ENCODE measurements at places on chromosomes 11 and 22. TPM values are rescaled to one million over a fixed set of nuclear protein-coding genes. Genes with fewer than 3 reads are reported as not detected.

PANX2 gene
- total RNA-seq = 0.16 TPM

DNA sequence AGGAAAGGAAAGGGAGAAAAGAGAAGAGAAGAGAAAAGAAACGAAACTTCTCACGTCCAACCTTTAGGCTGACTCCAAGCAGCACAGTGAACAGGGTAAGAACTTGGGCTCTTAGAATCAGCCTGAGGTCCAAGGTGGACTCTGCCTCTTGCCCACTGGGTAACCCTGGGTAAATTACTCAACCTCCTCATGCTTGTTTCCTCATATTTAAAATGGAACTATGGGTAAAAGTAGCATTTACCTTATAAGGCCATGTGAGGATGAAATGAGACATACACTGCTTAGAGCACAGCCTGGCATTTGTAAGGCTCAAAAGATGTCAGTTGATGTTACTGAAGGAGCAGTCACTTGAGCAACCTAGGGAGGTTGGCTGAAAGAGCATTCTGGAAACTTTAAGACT is 107.9 kb downstream of the C11orf58 start:
- DNase-seq = no peak

FAT3 gene
- not detected for total RNA-seq

DNA sequence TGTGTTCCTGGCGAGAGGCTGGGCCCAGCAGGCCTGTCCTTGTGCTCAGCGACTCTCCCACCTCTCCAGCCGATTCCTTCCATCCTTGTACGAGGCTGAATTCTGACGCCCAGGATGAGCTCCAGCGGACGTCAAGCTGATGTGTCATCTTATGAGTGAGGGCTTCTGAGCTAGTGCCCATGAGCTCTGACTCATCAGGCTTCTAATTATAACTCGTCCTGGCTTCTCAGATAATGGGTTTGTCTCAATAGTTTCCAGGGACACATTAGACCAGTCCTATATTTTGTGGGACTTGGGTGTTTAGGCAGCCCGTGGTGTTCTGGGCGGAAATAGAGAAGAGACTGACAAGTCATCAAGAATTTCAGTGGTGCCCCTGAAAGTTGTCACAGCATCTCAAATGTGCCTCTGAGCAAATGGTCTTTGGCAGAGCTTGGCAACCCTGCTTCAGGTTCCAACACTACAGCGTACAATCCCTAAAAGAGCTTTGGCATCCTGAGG is 108.2 kb upstream of the CD44 start:
- DNase-seq = no peak

OR51B5 gene
- total RNA-seq = 0.30 TPM

- no peak for DNase-seq
Measured at GRCh38 chr11:108635106-108635505, 29.8 kb upstream of the DDX10 start.

DNA sequence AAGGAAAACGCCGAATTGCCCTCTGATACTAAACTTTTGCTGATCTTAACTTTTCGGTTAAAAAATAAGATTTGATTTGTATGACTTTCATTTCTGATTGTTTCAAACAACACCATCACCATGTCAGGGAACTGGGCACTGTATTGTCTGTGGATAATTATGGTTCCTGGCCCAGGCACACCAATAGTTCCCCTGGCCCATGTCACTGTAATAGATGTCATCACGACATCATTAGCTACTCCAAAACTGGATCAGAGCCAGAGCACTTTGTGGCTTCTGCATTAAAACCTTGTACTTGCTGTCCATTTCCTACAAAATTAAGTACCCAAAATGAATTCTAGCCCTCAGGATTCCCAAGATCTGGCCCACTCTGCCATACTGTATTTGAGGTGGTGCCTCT is 119.5 kb upstream of the NARS2 start:
- no peak for DNase-seq

DNA sequence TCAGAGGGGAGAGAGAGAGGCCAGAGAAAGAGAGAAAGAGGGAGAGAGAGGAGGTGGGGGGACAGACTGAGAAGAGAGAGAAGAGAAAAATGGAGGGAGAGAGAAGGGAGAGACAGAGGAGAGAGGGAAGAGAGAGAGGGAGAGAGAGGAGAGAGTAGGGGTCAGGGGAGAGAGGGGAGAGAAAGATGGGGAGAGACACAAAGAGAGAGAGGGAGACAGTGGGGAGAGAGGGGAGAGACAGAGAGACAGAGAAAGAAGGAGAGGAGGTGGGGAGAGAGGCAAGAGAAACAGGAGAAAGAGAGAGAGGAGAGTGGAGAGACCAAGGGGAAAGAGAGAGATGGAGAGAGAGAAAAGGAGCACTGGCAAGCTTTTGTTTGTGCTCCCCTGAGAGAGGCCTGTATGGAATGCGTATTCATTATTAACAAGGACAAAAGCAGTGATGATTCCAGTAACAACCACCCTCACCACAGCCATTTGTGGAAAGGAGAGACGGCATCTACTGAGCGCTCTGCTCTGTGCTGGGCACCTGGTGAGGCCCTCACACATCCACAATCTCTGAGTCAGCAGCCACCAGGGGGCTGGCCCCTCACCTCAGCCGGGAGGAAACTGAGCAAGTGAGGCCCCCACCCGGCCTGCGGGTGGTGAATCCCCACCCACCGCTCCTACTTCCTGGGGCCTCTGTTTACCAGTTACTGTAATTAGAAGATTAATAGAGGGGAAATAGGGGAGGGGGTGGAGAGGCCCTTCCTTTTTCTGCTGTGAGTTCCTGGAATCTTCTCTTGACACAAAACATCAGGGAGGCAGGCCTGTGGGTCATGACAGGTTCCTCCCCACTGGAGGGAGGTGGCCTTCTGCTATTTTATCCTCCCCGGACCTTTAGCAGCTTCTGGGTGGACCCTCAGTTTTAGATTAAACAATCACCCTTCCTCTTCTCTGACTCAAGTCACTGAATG is 14.6 kb upstream of the MIAT start:
- peak; percentile 88 for DNase-seq

DNA sequence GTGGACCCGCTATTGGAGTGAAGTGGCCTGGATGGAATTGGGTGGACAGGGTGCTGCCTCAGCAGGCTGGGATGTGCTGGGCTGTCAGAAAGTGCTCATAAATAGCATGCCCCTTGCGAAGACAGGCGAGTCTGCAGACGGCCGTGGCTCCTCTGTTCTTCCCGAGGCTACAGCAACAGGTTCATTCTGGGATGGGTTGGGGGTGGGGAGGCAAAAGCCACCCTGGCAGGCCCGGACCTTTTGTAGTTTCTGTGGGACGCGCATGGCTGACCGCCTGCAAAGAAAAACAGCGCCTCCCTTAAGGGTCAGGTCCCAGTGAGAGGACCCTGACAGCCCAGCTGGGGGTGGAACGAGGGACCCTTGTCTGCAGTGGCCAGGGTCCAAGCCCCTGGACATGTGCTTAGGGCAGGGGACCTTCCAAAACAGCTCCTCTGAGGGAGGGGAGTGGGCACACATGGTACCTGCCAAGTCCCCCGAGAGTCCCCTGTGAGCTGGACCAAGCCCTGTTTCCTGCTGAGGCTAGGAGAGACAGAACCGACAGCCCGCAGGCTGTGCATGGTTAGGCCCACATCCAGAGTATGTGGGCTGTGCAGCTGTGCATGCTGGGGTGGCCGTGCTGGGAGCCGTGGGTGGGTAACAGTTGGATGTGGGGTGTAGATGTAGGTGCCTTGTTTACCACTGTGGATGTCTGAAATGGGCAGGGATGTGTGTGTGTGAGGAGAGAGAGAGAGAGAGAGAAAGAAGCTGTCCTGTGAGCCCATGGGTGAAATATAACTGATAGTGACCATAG is at the start of gene CRYBB3:
Gene CRYBB3 (plus strand): TSS at position 128 of the 790 bp plus-strand sequence. CDS start 1,539 bp downstream, outside the sequence.
- DNase-seq = no peak

Measured in CD4-positive, alpha-beta T cell (primary cell).